ENCODE measurements at places on chromosomes 7 and 10.

DNA sequence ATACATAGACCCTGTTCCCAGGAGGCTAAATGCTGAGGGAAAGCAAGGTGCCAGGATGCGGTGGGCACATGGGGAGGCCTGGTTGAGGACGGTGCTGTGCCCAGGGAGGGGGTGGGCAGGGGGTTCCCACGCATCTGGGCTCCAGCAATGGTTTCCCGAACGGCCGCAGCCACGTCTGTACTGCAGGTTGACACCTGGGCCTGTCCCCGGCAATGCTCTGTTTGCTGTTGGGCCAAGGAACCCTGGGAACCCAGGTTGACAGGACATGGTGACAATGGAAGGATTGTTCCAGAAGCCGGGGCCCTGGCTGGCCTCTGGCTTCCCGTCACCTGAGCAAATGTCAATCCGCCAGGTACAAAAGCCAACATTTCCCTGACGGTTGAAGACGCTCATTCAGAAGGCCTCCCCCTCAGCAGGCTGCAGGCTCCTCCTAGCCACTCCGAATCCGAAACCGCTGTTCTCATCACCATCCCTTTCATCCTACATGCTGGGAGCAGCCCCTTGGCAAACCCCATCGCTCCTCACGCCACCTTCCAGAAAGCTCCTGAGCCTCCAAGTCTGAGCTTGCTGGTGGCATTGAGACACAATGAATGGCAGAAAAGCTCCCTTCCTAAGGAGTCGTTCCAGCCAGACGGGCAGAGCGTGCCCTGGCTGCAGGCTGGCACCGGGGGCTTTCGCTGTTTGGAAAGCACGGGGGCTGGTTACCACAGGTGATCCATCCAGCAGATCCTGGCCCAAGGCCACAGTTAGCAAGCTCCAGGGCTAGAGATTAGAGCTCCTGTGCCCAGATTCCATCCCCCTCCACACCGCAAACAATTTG lies 31.2 kb downstream of the SPOCK2 start:
- DNase-seq = no peak

- no peak for DNase-seq
Measured at GRCh38 chr10:14875941-14876340, 2.7 kb upstream of the SUV39H2 start.

- DNase-seq = no peak
Measured at GRCh38 chr7:138741453-138741735, 40.2 kb upstream of the SVOPL start.

- DNase-seq = no peak
Measured at GRCh38 chr10:104323760-104324201, 14.5 kb downstream of the ITPRIP start.

GRCh38 chr7:66697449-66698438 lies 42.8 kb upstream of the RABGEF1 start:
- peak; percentile 68 for DNase-seq

- DNase-seq = no peak
Measured at GRCh38 chr7:78161781-78162180, 363.2 kb downstream of the PHTF2 start.

GRCh38 chr7:107446531-107446930 lies 23.3 kb upstream of the GPR22 start:
- peak; percentile 4 for DNase-seq

GRCh38 chr10:104350127-104350635 lies 3.5 kb upstream of the CFAP58 start:
- DNase-seq = peak; percentile 70

DNA sequence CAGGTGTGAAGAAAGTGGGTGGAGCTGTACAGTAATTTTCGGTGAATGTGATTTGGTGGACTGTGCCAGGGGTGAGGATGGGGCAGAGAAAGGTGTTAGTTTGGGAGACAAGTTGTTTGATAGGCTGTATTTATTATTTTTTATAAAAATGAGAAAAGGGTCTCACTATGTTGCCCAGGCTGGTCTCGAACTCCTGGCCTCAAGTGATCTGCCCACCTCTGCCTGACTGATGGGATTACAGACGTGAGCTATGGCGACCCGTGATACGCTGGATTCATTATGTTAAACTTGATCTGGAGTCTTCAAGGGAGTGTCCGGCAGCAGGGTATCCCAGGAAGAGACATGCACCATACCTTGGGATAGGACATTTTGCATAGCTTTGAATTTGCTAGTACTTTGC lies 1.3 kb downstream of the KAT6B start:
- DNase-seq = no peak

GRCh38 chr7:32043688-32044087 lies 26.5 kb downstream of the PDE1C start:
- peak; percentile 74 for DNase-seq

GRCh38 chr10:130337305-130337640 lies 201.1 kb downstream of the GLRX3 start:
- DNase-seq = no peak

GRCh38 chr7:139111811-139112301 lies 2.3 kb upstream of the ZC3HAV1 start:
- no peak for DNase-seq

- no peak for DNase-seq
Measured at GRCh38 chr7:11758627-11759111, 73.3 kb downstream of the THSD7A start.

DNA sequence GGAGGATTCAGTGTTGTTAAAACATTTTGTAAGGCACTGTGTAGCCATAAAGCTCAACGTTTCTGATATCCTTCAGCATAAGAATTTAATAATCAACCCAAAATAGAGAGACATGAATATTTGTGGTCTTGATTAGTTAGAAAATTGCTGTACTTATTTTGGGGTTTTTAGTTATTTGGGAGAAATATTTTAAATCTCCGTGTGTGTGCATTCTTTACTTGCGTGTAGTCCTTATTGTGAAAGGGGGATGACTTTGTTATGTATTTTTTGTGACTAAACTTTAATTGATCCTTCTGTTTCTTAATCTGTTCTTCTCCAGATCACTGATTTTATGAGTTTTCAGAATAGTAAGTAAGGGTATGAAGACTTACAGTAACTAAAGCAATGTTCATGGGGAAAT lies 81.2 kb downstream of the ZNRF2 start:
- no peak for DNase-seq

- DNase-seq = no peak
Measured at GRCh38 chr7:148058092-148058491, 532.5 kb upstream of the C7orf33 start.

- DNase-seq = peak; percentile 92
Measured at GRCh38 chr7:36280840-36281812, 108.5 kb upstream of the ANLN start.

DNA sequence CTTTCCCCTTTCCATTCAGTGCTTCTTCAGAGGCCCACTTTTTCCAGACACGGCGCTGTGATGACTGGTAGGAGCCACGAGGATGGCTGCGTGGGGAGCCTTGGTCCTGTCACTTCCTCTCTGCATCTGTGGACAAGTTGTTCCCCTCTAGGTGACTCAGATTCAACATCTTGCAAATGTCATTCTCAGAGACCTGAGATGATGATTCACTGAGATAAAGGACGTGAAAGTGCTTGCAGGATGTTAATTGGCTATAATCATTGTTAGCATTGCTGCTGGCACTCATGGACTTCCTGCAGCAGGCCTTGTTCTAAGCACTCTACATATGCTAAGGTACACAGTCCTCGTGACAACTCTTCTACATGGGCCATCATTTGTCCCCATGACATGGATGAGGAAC lies 489.8 kb upstream of the ZMIZ1 start:
- DNase-seq = peak; percentile 51

- peak; percentile 59 for DNase-seq
Measured at GRCh38 chr7:68688416-68689086, 909.7 kb upstream of the AUTS2 start.

DNA sequence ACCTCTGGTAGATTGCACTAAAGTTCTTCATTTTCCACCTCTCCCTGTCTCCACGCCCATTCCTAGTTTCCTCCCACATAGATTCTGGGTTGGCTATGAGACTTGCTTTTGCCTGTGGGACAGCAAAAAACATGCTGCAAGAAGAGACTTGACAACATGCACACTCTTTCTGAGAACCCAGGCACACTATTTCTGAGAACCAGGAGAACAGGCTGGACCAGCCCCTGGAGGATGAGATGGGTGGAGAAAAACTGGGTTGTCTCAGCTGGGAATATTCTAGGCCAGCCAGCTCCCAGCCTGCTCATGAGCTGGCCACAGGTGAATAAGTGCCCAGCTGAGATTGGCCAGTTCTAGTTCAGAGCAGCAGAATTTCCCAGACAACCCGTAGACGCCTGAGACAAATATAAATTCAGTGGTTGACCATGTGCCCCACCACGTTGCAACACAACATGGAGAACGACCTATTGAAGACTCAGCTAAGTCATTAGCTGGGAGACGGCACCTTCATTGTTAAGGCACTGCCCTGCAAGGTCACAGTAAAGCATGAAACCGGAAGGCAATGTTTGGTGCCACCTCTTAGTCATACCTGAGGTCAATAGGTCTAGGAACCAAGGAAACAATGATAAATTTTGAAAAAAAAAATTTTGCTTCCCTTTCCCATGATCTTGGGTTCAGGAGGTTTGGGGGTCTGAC lies 92.7 kb upstream of the AKR1E2 start:
- no peak for DNase-seq

DNA sequence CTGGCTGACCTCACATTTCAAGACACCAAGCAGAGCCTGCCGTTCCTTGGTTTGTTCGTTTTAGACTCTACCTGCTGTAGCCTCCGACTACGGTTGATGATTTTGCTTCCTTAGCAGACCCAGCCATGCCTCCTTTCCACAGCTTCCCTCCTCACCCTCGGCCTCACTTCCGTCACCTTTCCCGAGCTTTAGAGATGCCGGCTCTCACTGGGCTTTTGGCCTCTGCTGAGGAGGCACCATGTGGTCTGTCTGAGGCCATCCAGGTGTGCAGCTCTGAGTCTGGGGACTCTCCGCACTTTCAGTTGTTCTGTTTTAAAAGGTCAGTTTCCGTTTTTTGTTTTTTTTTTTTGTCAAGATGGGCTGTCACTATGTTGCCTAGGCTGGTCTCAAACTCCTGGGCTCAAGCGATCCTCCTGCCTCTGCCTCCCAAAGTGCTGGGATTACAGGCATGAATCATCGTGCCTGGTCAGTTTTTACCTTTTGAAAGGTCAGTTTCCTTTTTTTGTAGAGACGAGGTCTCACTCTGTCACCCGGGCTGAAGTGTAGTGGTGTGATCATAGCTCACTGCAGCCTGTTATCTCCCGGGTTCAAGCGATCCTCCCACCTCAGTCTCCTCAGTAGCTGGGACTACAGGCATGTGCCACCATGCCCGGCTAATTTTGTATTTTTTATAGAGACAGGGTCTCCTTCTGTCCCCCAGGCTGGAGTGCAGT lies 11.7 kb downstream of the ORAI2 start:
- no peak for DNase-seq

GRCh38 chr7:110129159-110129558 lies 961.8 kb upstream of the LRRN3 start:
- no peak for DNase-seq

GRCh38 chr7:128989961-128990360 lies 52.2 kb downstream of the IRF5 start:
- no peak for DNase-seq

DNA sequence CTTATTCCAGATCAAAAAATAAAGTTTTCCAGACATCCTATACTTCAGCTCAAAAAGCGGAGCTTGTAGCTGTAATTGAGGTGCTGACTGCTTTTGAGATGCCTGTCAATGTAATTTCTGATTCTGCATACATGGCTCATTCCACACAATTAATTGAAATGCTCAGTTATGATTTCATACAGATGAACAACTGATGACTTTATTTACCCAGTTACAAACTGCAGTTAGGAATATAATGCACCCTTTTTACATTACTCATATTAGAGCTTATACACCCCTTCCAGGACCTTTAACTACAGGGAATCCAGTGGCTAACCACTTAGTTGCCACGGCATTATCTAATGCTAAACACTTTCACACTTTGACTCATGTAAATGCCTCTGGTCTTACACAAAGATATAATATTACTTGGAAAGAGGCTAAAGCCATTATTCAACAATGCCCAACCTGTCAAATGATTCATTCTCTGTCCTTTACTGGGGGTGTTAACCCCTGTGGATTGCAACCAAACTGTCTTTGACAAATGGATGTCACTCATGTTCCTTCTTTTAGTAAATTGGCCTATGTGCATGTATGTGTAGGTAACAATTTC lies 147.3 kb downstream of the ZNF33B start:
- DNase-seq = peak; percentile 69

DNA sequence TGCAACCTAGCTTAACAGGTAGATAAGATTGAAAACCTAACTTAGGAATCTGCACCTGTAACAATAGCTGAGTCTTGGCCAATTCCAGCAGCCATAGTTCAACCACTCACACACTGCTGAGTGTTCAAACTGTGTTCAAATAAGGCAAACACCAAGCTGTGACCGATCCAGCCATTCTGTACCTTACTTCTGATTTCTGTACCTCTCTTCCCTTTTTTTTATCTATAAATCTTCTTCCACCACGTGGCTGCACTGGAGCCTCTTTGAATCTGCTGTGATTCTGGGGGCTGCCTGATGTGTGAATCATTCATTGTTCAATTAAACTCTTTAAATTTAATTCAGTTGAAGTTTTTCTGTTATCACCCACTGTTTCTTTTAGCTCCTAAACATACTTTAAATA lies 15.7 kb upstream of the FOXL3 start:
- DNase-seq = no peak

DNA sequence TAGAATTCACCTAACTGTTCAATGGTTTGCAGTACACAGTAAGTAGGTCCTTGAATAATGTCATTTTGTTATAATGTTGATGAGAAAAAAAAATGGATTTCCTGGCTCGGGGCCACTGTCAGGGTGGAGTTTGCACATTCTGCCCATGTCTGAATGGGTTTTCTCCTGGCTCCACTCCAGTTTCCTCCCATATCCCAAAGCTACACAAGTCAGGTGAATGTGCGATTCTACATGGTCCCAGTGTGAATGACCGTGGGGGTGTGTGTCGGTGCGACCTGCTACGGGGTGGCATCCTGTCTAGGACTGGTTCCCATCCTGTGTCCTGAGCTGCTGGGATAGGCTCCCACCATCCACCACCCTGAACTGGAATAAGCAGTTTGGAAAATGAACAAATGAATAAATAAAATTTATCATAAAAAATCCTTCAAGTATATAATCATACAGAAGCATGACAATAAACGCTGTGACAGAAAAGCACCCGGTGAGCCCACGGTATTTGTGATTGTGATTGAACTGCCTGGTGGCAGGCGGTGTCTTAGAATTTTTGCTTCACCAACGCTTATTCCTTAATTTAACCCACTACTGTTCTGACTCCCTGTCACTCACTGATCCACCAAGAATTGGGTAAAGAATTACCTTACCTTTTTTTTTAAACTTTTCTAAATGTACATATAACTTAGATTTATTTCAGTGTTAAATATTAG lies 114.1 kb downstream of the ICA1 start:
- DNase-seq = no peak

- DNase-seq = no peak
Measured at GRCh38 chr10:27618036-27618615, 114.0 kb downstream of the RAB18 start.

- DNase-seq = no peak
Measured at GRCh38 chr10:84193846-84194423, 402 bp upstream of the CDHR1 start.

- no peak for DNase-seq
Measured at GRCh38 chr10:24872790-24873182, 79.6 kb downstream of the PRTFDC1 start.

GRCh38 chr7:97731736-97732564 lies at the start of gene TAC1:
TAC1 (plus strand) TSS chr7:97732086; CDS start chr7:97732613, 527 bp downstream.
- DNase-seq = no peak
